ENCODE measurements at places on chromosomes 11 and 22. TPM values are rescaled to one million over a fixed set of nuclear protein-coding genes. Genes with fewer than 3 reads are reported as not detected.

The ENTHD1 gene
- 41.5 TPM for total RNA-seq

The VPREB1 gene
- not detected for total RNA-seq

The UNC93B1 gene
- total RNA-seq, result 9.1 TPM

The LARGE2 gene
- 0.16 TPM for total RNA-seq

The IL18BP gene
- 1.6 TPM for total RNA-seq

The CDON gene
- 8.0 TPM for total RNA-seq

The PLAAT5 gene
- total RNA-seq, result not detected

The P2RY2 gene
- total RNA-seq, result not detected

The C22orf42 gene
- total RNA-seq, result not detected

The OR8D1 gene
- total RNA-seq, result not detected

DNA sequence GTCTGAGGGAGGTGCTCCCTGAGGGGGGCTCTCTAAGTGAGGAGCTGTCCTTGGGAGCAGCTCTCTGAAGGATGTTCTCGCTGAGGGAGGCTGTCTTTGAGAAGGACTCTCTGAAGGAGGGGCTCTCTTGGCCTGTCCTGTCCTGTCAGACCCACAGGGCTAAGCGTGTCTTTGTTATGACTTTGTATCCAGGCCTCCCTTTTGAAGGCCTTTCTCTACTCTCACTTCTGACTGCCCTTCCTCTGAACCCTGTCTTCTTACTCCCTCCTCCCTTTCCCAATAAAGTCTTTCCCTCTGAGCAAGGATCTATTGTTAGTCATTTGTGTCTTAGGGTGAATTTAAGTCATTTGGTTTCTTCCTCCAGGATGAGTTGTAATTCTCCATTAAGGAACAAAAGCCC is 330.1 kb upstream of the PLET1 start:
- DNase-seq, result no peak

GRCh38 chr11:104841185-104841584 is 57.1 kb downstream of the CASP12 start:
- peak; percentile 49 for DNase-seq

GRCh38 chr11:120184371-120184945 is 26.4 kb upstream of the OAF start:
- peak; percentile 15 for DNase-seq

DNA sequence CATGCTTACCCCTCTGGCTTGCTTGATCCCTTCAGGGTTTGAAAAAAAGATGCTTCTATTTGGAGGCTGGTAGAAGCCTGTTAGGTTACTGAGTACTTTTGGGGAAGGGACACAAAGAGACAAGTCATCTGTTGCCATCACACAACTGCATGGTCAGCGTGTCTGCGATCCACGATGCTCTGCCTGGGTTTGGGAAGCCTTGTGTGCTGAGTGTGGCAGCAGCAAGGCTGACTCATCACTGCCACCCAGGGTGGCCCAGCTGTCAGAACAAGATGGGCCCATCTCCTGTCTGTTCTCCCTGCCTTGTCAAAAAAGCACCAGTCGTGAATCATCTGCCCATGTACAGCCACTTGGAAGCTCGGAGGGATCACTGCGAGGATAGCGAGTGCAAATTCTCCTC is 26.2 kb downstream of the UBASH3B start:
- no peak for DNase-seq

- DNase-seq, result no peak
Observed at GRCh38 chr11:68598816-68599653, 85.3 kb upstream of the GAL start.

GRCh38 chr22:25791556-25791955 is 49.6 kb downstream of the MYO18B start:
- no peak for DNase-seq

DNA sequence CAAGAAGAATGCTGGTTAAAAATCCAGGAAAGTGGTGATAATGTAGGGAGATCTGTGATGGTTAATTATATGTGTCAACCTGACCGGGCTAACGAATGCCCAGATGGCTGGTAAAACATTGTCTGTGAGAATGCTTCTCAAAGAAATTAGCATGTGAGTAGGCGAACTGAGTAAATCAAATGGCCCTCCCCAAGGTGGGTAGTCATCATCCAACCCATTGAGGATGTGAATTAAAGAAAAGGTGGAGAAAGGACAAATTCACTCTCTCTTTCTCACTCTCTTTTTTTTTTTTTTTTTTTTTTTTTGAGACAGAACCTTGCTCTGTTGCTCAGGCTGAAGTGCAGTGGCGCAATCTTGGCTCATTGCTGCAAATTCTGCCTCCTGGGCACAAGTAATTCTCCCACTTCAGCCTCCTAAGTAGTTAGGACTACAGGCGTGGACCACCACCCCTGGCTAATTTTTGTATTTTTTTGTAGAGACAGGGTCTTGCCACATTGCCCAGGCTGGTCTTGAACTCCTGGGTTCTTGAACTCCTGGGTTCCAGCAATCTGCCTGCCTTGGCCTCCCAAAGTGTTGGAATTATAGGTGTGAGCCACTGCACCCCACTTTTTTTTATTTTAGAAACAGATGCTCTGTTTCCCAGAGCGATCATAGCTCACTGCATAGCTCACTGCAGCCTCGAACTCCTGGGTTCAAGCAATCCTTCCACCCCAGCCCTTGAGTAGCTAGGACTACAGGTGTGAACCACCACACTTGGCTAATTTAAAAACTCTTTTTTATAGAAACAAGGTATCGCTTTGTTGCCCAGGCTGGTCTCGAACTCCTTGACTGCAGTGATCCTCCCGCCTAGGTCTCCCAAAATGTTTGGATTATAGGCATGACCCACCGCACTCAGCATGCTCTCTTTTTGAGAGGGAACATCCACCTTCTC is 22.0 kb upstream of the P2RY6 start:
- peak; percentile 48 for DNase-seq

DNA sequence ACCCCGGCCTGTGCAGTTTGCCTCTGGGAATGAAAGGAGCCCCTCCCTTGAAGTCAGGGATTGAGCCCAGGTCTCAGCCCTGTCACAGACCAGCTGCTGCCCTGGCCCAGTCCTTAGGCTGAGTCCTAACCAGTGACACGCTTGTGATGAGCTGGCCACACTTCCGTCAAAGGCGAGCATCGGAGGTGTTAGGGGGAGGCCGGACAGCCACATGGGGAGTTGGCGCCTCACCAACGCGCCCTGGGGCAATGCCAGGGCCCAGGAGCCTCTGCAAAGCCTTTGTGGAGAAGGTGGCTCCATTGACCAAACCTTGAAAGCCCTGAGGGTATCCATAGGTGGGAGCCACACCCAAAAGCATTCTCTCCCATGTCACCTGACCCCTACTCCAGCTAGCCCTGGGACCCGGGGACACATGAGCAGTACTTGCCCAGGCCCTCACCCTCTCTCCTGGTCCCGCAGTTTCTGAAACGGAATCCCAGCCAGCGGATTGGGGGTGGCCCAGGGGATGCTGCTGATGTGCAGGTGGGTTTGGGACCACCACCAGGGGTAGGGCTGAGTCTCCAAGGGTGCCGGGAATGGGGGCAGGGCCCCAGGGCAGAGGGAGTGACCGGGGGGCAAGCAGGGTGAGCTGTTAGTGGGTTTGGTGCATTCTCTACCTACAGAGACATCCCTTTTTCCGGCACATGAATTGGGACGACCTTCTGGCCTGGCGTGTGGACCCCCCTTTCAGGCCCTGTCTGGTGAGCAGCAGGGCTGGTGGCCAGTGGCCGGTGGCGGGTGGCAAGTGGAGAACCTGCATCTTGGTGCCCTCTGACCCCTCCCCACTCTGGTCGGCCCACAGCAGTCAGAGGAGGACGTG is 3.7 kb downstream of the PTPRCAP start:
- DNase-seq, result no peak

- DNase-seq, result no peak
Observed at GRCh38 chr11:47127213-47127612, 49.5 kb downstream of the ARFGAP2 start.

DNA sequence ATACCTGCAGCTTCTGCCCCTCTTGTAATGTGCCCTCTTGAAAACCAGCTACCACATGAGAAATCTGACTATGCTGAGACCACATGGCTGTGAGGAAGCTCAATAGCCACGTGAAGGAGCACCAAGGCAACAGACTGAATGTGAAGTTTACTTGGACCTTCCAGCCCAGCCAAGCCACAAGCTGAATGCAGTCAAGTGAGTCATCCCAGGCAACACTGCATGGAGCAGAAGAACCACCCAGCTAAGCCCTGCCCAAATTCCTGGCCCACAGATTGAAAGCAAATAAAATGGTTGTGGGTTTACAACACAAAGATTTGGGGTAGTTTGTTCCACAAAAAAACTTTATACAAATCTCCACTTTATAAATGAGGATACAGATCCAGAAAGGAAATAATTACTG is 114.5 kb downstream of the TIMP3 start:
- no peak for DNase-seq

DNA sequence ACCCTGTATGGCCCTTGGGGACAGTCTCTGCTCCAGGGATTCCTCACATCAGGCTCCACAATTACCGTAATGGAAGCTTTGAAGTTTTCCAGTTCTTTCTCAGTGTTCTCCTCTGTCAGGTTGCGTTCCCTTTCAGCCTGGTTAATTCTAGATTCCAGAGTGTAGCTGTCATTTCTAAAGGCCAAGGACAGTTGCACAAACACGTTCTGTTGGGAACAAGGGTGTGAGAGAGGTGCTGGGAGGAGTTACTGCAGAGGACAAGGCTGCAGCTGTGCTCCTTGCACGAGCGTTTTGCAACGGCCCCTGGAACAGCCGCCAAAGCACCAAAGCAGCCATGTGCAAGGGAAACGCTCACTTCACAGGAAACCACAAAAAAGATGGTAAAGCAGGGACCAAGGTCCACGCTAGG is 35.9 kb upstream of the LYVE1 start:
- no peak for DNase-seq

GRCh38 chr22:39215426-39216142 is 29.2 kb downstream of the PDGFB start:
- peak; percentile 52 for DNase-seq

GRCh38 chr11:16959602-16960001 is 54.6 kb downstream of the PLEKHA7 start:
- no peak for DNase-seq

DNA sequence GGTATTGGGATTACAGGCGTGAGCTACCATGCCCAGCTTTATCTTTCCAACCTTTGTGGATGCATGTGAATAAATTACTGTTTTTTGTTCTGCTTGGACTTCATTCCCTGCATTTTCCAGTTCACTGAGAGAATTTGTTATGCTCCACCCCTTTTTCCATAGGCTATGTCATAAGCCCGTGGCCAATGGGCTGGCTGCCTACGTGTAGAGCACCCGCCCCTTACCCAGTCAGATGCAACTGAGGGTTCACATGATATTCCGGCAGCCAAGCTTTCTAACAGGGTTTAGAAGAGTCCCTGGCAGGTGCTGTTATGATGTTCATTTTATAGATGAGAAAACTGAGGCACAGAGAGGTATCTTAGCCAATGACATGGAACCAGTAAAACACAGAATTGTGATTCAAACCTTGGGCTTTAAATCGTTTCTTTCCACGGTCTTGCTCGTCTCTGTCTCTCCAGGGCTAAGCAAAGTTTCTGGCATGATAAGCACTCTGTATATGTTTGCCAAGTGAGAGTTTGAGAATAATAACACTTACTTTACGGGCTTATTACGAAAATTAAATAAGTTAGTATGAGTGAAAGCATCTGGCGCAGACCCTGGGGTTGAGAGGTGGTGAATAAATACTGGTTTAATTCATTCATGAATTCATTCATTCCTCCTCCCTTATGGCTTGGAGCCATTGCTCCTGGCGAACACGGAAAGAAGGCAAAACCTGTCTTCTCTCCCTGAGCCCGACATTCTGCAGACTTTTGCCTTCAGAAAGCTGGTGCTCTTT is 42.4 kb upstream of the RASD2 start:
- no peak for DNase-seq

GRCh38 chr22:28581016-28581415 is 98.6 kb downstream of the TTC28 start:
- no peak for DNase-seq

- no peak for DNase-seq
Observed at GRCh38 chr22:36002084-36002483, 26.5 kb downstream of the RBFOX2 start.

DNA sequence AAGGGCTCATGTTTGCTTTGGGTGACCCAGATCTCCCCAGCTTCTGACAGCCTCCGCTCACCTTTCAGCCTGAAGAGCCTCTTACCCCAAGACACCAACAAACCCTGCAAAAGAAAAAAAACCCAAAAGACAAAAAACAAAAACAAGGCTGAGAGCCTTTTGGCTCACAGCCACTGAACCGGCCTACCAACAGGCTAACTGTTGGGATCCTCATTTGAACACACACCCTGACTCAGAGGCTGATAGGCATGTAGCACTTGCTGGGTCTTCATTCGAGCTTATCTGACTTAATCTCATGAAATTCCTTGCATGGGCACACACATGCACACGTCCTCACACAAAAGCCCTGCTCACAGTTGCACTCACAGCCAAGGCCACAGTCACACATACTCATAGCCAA is 22.9 kb upstream of the TSKU start:
- no peak for DNase-seq

- DNase-seq, result no peak
Observed at GRCh38 chr11:19975414-19975990, 184.8 kb downstream of the DBX1 start.

DNA sequence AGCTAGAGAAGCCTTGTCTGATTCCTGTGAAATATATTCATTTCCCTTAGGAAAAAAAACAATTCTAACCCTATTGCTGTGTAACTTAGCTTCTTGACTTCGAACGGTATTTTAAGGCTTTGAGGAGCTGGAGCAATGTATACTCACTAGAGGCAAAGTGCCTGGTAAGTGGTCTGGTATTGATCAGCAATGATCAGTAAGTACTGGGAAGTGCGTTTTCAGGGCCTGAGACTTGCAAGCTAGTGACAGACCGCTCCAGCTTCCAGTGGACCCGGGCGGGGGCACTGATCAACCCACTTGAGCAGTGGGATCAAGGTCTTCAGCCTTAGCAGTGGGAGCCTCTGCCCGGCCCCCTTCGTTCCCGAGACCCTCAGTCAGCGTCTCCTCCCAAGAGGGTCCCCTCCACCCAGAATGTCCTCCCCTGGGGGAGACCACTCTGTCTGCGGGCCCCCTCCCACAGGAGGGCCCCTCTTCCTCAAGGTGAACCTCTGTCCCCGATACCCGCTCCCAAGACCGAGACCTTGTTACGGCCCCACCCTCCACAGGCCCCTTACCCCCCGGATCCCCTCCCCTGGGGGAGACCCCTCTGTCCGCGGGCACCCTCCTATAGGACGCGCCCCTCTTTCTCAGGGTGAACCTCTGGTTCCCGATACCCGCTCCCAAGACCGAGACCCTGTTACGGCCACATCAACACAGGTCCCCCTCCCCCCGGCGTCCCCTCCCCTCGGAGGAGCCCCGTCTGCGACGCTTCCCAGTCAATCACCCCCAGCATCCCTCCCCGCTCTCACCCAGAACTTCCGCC is 452 bp upstream of the ATXN10 start:
- no peak for DNase-seq

DNA sequence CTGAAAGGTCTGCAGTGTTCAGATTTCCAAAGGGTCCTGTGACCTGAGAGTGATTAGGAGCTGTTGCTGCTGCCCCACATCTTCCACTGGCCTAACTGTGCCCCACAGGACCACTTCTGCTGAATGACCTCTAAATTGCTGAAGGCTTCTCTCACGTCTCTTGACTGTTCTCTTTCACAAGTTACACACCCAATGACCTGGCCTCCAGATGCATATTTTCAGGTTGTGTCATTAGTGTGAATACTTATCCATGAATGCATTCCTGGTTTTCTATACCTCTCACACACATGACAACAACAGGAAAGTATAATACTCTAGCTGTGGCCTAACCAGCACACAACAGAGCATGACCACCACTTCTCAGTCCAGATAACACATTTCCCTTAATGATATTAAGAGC is 15.4 kb downstream of the PRR14L start:
- no peak for DNase-seq

GRCh38 chr11:72950685-72951084 is 136.5 kb downstream of the ATG16L2 start:
- DNase-seq, result no peak

Data from SK-MEL-5 (cell line).